ENCODE measurements at places on chromosomes 2 and 18.
A peak's percentile ranks its signal among the peaks of the same experiment; 100 is the strongest.

- no peak for DNase-seq
Measured at GRCh38 chr2:16293398-16293797, 353.0 kb downstream of the MYCN start.

DNA sequence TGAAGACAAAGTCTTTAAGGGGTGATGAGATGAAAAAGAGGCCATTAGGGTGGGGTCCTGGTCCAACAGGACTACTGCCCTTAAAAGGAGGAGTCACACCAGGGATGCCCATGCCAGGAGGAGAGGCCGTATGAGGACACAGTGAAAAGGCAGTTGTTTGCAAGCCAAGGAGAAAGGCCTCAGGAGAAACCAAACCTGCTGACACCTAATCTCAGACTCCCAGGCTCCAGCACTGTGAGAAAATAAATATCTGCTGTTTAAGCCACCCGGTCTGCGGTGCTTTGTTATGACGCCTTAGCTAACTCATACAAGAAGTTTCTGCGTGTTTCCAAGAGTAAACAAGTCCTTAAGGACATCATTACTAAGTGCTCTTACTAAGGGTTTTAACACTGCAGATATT is 93.6 kb downstream of the DNER start:
- DNase-seq: no peak

DNA sequence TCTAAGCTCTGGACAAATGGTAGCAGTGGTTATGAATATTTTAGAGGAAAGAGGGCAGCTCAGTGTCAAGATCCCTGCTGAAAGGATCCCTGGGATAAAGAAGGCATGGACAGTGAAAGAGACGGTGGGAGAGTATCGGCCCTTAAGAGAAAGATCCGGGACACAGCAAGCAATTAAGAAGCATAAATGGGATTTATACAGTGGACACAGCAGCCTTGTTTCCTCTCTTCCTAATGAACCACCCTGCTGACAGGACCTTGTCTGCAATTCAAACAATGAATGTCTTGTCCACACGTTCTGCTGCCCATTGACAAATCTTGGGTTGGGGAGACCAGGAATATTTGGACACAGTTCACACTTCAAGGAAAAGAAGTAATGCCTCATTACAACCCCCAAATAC is 16.5 kb downstream of the CPLX4 start:
- DNase-seq: no peak

GRCh38 chr18:51603551-51603950 is 406.1 kb upstream of the MEX3C start:
- DNase-seq: no peak

GRCh38 chr18:5979971-5980457 is 84.7 kb upstream of the TMEM200C start:
- no peak for DNase-seq

DNA sequence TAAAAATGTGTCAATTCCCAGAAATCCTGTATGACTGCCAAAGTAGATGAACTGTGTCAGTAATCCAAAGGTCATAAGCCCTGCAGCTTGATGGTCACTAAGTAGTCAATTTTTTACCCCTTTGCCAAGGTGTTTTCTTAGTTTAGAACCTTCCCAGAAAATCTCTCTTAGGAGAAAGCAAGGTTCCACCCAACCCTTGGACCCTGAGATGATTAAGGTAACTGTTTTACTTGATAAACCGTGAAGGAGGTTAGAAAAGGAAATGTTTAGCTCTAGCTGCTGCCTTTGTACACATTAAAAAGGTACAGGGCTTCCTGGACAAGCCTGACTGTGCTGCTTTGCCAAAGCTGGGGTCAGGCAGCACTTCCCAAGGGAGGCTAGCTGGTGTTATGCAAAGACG is 24.4 kb upstream of the LRP2 start:
- DNase-seq: no peak

DNA sequence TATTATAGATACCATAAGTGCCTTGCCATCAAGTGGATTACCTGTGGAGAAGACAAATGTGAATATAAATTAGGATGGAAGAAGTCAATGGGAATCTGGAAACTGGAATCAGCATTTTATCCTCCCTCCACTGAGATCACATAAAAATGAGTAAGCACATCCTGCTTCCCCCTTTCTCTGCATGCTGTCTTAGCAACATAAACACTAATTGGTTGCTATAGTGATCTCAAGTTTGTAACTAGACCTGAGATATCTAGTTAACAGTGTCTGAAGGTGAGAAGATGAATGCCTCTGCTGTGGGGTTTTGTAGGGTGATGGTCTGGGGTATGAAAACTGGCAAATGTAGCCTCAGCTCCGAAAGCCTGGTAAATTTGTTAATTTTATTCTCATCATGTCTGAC is 1357.5 kb upstream of the CELF4 start:
- DNase-seq: peak; percentile 21

GRCh38 chr2:237221443-237221842 is 135.8 kb downstream of the COPS8 start:
- no peak for DNase-seq

DNA sequence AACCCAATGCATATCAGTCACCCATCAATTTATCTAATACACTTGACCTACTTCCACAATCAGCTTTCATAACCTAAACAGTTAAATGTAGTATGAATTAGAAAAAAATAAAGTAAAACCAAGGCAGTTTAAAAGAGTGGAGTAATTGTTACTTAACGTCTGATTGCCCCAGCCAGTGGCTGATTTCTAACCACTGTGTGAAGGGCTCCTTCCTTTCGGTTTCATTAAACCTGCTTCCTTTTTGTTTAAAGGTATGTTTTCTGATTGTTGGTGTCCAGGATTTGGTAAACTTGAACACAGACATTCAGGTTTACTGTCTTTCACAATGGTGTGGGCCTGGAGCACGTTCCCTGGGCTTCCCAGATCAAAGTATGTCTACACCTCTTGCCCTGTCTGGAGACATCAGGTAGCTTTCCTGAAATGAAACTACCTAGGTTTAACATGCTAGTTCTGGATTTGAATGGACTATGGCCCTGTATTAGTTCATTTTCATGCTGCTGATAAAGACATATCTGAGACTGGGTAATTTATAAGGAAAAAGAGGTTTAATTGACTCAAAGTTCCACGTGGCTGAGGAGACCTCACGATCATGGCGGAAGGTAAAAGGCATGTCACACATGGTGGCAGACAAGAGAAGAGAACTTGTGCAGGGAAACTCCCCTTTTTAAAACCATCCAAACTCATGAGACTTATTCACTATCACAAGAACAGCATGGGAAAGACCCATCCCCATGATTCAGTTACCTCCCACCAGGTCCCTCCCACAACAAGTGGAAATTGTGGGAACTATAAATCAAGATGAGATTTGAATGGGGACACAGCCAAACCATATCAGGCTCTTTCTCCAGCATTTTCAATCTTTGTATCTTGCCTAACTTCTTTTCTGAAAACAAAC is 605.2 kb upstream of the ID2 start:
- no peak for DNase-seq

DNA sequence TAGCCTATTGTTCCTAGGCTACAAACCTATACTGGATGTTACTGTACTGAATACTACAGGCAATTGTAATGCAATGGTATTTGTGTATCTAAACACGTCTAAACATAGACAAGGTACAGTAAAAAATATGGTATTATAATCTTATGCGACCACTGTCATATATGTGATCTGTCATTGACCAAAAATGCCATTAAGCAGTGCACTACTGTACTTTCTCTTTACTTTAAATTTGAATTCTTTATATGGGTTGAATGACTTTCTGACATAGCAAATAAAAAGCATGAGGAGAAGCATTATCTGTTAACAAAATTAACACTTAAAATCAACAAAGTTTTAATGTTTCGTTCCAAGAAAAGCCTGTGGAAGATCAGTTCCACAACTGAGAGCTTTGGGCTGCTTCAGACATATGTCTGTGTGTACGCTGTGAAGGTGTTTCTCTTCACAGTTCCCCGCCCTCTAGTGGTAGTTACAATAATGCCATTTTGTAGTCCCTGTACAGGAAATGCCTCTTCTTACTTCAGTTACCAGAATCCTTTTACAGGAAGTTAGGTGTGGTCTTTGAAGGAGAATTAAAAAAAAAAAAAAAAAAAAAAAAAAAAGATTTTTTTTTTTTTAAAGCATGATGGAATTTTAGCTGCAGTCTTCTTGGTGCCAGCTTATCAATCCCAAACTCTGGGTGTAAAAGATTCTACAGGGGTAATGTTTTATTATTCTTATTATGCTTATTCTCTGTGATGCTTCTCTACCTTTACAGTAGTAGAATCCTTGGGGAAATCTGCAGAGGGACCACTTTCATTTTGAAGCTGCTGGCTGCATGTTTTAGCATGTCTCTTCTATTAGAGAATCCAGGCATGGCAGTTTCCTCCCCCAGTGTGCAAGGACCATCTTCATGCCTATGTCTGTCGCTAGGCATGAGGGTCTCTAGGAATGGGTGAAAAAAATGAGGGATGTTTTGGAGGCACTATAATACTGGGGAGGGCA is 54.5 kb downstream of the SCN2A start:
- no peak for DNase-seq

GRCh38 chr2:74374509-74375205 is 5.5 kb downstream of the DCTN1 start:
- no peak for DNase-seq

DNA sequence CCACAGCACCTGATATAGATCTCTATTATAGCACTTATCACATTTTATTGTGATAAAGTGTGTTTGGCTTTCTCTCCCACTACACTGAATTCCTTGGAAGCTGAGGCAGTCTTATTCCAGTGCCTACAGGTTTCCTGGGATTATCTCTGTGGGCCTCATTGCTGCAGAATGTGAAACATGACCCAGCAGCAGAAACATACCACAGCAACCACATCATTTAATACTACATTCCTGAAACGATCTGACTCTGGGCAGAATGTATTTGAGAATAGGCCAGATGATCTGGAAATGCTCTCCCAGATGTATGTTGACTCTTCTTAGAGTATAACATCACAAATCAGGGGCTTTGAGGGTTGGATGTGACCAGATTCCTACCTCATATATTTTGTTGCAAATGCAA is 323.5 kb upstream of the TANK start:
- no peak for DNase-seq

DNA sequence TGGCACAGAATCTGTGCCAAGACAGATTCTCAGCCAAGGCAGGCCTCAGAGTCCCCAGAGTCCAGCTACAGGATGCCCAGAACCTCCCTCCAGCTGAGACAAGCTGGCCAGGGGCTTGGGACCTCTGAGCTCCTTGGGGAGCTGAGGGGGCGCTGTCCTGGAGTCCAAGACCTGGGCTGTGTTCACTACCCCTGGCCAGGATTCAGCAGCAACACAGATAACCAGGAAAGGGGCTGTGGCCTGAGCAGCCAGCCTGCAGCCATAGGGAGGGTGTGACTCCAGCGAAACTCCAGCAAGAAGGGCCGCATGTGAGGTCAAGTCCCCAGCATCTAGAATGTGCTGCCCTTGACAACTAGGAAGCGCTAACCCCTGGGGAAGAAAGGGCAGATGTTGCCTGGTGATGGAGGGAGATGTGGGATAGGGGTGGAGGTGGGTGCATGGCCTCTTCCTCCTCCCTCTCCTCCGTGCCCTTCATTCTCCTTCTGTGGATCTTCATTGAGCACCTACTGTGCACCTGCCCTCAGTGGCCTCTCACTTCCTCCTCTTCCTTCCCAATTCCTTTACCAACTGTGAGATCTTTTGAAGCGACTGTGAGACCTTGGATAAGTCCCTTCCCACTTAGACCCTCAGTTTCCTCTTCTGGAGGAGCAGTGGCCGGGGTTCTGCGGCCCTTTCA is 7.7 kb upstream of the ARID5A start:
- DNase-seq: no peak

DNA sequence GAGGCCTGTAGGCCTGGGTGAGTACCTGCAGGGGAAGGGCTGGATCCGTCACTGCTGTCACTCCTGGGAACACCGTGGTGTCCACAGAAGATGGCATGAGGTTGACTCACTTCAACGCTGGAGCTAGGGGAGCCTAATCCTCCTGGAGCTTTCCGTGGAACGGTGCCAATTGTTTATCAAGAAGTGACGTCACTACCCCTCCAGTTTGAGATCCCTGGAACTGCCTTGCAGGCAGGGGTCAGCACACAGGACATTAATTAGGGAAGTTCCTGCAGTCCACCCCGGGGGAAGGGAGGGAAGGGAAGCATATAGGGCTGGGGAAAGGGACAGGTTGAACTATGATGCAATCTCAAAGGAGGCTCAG is 408.6 kb downstream of the GALR1 start:
- no peak for DNase-seq

- DNase-seq: no peak
Measured at GRCh38 chr2:58336416-58336815, 95.3 kb upstream of the FANCL start.

GRCh38 chr2:64457524-64457923 is 3.6 kb downstream of the LGALSL start:
- no peak for DNase-seq

- DNase-seq: no peak
Measured at GRCh38 chr18:64791236-64791635, 642.3 kb upstream of the LINC00305 start.

- no peak for DNase-seq
Measured at GRCh38 chr18:75167759-75168618, 41.0 kb downstream of the PTGR3 start.

DNA sequence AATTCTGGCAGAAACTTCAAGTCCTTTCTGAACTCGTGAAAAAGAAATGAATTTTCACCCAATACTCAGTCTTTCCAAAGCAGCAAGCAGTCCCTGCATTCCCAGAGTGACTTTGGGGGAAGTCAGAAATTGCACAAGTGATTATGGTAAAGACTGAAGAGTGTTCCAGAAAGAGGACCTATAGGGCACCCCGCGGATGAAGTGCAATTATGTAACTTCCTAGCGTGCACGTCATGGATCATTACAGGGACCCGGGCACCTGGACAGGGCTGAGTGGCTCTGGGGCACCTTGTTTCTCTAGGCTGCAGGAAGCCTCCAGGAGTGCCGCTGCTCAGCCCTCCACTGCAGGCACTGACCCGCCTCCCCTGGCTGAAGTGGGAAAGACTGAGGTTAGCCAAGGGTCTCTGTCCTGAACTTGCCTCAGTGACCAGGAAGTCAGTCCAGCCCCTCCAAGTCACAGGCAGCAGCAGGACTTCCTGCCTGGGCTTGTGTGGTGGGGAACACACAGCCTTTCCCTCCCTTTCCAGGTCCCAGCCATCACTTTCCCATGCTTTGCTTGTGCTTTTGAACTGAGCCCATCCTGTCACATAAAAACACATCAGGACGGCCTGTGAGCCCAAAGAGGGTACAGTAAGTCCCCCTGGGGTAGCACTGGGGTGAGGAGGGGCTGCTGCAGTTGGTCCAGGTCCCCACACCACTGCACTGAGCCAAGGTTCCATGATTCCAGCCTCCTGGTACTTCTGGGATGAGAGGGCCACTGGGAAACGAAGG is 19.8 kb downstream of the TMEM185B start:
- DNase-seq: no peak

- DNase-seq: no peak
Measured at GRCh38 chr2:187890690-187891089, 336.5 kb upstream of the TFPI start.

GRCh38 chr2:33555681-33556080 is 43.4 kb downstream of the FAM98A start:
- DNase-seq: no peak

GRCh38 chr2:239881031-239881471 is 144.1 kb downstream of the NDUFA10 start:
- no peak for DNase-seq

GRCh38 chr2:203062126-203062525 is 47.5 kb downstream of the NBEAL1 start:
- DNase-seq: no peak

All from bone marrow (tissue), 2 donors.